CD4-positive, alpha-beta T cell treated with Interleukin-15 for 4 hours (primary cell): ENCODE measurements at places on chromosomes 11 and 22.

DNA sequence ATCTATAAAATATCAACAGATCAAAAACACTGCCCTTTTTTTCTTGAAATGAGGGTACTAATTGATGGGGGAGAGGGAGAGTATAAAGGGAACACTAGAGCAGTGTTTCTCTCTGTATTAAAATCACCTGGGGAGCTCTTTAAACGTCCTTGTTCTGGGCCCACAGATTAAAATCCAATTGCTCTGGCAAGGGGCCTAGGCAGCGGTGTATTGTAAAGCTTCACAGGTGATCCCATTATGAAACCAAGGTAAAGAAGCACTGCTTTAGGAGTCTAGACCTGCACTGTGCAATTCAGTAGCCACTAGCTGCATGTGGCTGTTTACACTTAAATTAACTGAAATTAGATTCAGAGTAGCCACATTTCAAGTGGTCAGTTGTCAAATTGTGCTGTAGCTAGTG, 3.0 kb downstream of the AQP11 start:
- DNase-seq = no peak

DNA sequence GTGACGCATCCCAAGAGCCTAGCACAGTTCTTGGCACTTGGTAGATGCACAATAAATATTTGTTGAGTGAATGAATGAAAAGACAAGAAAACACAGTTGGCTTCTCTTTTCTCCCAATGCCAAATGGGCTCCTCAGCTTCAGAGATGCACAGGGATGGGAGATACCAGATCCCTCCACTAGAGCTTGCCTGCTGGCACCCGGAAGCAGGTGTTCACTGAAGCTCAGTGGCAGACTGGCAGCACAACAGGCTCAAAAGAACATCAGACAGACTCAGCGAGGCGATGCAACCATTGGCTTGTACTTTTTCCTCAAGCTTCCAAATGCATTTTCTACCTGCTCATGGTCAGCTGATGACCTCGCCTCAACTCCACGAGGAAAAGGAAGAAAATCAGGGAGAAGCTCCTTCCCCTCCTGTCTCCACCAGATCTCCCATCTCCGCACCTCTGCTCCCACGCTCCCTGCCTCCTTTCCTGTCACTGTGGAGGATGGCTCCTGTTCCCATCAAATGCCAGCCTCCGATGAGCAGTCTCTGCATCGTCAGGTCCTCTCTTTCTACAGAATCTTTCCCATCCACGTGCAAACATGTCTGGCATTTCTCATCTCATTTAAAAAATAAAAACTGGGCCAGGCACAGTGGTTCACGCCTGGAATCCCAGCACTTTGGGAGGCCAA, 5.8 kb downstream of the RAPSN start:
- no peak for DNase-seq

GRCh38 chr11:80462211-80462610, 1021.4 kb upstream of the TENM4 start:
- DNase-seq = no peak

DNA sequence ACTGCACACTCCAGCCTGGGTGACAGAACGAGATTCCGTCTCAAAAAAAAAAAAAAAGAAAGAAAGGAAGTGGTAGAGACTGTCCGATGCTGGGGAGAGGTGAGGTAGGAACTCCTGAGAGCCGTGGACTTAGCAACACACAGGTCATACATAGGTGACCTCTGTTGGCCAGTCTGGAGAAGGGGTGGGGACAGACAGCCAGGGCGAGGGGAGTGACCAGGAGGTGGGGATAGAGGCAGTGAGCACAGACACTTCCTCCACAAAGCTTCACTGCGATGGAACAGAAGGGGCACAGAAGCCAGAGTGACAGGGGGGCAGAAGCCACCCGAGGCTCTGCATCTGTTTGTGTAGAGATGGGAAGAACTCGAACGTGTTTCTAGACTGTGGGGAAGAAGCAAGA, 47.1 kb downstream of the MYH9 start:
- no peak for DNase-seq

- DNase-seq = no peak
Observed at GRCh38 chr11:13109616-13110015, 100.5 kb downstream of the RASSF10 start.

GRCh38 chr11:60658409-60658808, 41.0 kb upstream of the MS4A8 start:
- no peak for DNase-seq

- DNase-seq = no peak
Observed at GRCh38 chr22:23397613-23398567, 182.2 kb downstream of the IGLL1 start.

DNA sequence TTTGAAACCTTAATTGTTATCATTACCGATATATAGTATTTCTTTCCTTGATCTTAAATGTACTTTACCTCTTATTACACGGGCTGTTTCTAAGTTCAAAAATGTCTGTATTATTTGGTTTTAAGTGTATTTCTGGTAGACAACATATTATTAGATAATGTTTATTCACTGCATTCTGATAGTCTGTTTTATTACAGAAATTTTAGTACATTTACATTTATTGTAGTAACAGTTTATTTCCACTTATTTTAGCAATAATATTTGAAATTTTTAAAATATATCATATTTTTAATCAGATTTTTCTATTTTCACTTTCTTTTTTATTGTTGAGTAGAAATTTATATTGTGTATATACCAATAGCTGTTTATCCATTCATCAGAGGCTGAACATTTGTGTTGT, 1195.2 kb downstream of the TBC1D22A start:
- DNase-seq = no peak

- DNase-seq = no peak
Observed at GRCh38 chr22:20904008-20904979, 12.9 kb upstream of the CRKL start.

GRCh38 chr11:70630816-70631623, 232.7 kb downstream of the CTTN start:
- DNase-seq = no peak

GRCh38 chr11:17477361-17477760, 716 bp upstream of the ABCC8 start:
- DNase-seq = no peak

DNA sequence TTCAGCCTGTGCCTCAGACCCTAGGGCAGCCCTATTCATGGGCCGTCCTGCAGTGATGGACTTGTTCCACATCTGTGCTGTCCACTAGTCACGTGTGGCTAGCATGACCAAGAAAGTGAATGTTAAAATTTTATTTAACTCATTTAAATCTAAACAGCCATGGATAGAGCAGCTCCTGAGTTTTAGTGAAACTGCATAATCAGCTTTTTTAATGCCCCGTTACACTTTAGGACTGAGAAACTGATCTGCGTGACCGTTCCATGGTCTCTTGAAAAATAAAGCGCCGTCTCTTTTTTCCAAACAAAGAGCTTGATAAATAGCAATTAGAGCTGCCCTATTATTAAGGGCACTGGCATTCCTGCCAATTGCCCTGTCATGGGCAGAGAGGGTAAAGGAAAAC, 76.5 kb upstream of the SNX19 start:
- DNase-seq = no peak

DNA sequence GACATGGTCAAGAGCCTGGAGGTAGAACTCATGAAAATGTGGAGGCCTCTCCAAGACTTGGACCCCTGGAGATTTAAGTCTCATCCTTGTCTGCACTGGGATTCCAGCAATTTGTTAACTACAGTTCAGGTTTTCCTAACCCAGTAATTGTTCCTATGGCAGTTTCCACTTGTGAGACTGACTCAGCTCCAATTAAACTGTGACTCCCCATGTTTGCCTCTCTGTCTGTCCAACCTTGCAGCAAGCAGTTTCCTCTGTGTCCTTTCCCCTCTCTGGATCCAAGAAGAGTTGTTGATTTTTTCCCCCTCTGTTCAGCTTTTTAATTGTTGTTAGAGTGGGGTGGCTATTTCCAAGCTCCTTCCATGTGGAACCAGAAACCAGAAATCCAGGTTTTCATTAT, 16.2 kb upstream of the ARHGAP20 start:
- no peak for DNase-seq
